Cardiac muscle cell (in vitro differentiated cells and primary cell): ENCODE measurements at places on chromosomes 3 and 15. TPM values are rescaled to one million over a fixed set of nuclear protein-coding genes. Genes with fewer than 3 reads are reported as not detected.

The CP gene
- polyA plus RNA-seq: not detected in 2 replicates

The EXD1 gene
- not detected in 2 replicates for polyA plus RNA-seq

The ZNF662 gene
- 0.04 TPM in 1 of 2 replicates, not detected in the other for polyA plus RNA-seq

The GPR15 gene
- polyA plus RNA-seq: not detected in 2 replicates

The HYAL1 gene
- polyA plus RNA-seq: 3.3 and 4.3 TPM in 2 replicates

DNA sequence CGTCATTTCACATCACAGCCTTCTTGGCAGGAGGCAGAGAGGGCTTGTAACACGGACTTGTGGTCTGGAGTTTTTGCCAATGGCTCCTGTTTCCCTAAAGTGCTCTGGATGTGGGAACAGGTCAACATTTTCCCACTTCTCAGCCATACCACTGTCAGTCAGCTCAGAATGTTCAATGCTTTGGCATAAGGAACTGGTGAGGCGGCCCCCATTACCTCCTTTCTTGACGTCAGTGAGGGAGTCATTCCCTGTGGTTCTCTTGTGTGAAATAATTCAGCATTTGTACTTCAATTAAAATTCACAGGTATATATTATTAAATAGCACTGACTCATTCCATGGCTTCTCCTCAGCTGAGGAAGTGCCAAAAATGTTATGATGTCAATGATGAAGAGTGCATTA, 167.1 kb downstream of the P3H2 start:
- no peaks in the 10 kb centered on the region for H3K27me3 ChIP-seq
- no peak overlapping the region for H3K27ac ChIP-seq
- no peaks in the 10 kb centered on the region for H3K4me1 ChIP-seq

- no peaks in the 10 kb centered on the region for H3K27me3 ChIP-seq
- DNase-seq: no peak
- no peak overlapping the region for H3K4me3 ChIP-seq
- H3K4me1 ChIP-seq: no peaks in the 10 kb centered on the region
- no peaks in the 10 kb centered on the region for H3K36me3 ChIP-seq
- no peak overlapping the region for H3K27ac ChIP-seq
Measured at GRCh38 chr15:40785814-40786213, 16.0 kb downstream of the C15orf62 start.

DNA sequence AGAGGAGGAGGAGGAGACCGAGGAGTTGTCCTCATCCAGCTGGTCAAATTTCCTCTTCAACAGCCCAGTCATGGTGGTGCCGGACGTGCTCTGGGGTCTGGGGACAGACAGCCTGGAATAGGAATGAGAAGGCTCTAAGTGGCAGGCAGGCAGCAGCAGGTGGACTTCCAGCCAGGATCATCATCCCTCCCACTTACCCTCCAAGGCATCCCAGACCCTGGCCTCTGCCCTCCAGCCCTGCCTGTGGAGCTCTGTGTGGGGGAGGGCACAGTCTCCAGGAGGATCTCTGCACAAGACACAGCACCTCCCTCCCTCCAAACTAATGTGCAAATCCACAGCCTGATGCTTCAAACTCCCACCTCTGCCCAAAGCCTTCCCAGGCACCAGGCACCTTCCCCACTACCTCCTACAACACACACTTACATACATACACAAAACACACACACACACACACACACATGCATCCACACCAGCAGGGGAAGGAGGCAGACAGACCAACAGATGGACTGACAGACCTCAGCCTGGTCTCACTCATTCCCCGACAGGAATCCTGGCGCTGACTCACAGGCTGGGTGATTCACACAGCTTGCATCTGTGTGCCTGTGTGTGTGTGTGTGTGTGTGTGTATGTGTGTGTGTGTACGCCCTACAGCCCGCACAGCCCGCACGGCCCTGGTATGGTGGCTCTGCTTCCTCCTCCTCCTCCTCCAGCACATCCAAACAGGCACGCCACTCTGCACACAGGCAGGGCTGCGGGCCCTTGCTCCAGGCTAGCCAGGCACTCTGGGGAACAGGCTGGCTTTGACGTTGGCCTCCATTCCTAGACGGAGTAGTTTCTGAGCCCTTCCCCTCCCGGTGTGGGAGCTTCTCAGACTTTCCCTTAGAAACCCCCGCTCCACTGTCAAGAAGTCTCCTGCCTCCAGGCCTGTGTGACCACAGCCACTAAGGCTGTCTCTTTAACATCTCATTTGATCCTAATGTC, 6.5 kb downstream of the CSRNP1 start:
- peak overlapping the region; percentile 76 for H3K27ac ChIP-seq
- H3K4me3 ChIP-seq: no peak overlapping the region
- peaks cover 35% of the 10 kb centered on the region for H3K36me3 ChIP-seq
- no peaks in the 10 kb centered on the region for H3K27me3 ChIP-seq
- H3K4me1 ChIP-seq: peaks cover 56% of the 10 kb centered on the region

- no peaks in the 10 kb centered on the region for H3K27me3 ChIP-seq
- no peaks in the 10 kb centered on the region for H3K36me3 ChIP-seq
- no peak overlapping the region for H3K4me3 ChIP-seq
Measured at GRCh38 chr3:141083836-141084649, 32.9 kb downstream of the SPSB4 start.

DNA sequence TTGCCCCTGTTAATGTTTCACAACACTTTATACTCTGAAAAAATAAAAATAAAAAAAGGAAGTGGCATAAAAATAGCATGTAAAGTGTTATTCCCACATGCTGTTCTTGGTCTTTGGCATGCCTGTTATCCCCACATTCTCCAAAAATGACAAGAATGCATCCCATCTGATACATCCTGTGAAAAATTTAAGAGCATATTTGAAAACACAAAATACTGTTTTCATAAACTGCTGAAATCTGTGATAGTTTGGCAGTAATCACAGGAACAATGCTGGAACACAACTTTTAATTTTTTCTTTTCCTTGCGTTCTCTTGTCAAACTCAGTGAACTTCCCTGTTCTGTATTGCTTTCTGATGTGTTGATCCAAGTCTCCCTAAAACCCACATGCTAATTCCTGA, 288.8 kb downstream of the ROBO2 start:
- H3K4me3 ChIP-seq: no peak overlapping the region
- no peaks in the 10 kb centered on the region for H3K4me1 ChIP-seq
- no peak for DNase-seq
- no peaks in the 10 kb centered on the region for H3K27me3 ChIP-seq
- no peak overlapping the region for H3K27ac ChIP-seq

GRCh38 chr3:4750306-4750968, 228.8 kb upstream of the BHLHE40 start:
- H3K4me3 ChIP-seq: no peak overlapping the region
- DNase-seq: no peak

- H3K36me3 ChIP-seq: no peaks in the 10 kb centered on the region
- peaks cover 4% of the 10 kb centered on the region for H3K4me1 ChIP-seq
- no peak for DNase-seq
- H3K4me3 ChIP-seq: peak overlapping the region; percentile 17
- H3K27ac ChIP-seq: no peak overlapping the region
Measured at GRCh38 chr3:122578069-122578740, 755 bp downstream of the PARP15 start.

GRCh38 chr15:52738311-52738710, 51.8 kb downstream of the ONECUT1 start:
- no peak overlapping the region for H3K4me3 ChIP-seq
- H3K27me3 ChIP-seq: no peaks in the 10 kb centered on the region
- DNase-seq: peak; percentile 15
- no peak overlapping the region for H3K27ac ChIP-seq
- H3K36me3 ChIP-seq: no peaks in the 10 kb centered on the region
- H3K4me1 ChIP-seq: no peaks in the 10 kb centered on the region

DNA sequence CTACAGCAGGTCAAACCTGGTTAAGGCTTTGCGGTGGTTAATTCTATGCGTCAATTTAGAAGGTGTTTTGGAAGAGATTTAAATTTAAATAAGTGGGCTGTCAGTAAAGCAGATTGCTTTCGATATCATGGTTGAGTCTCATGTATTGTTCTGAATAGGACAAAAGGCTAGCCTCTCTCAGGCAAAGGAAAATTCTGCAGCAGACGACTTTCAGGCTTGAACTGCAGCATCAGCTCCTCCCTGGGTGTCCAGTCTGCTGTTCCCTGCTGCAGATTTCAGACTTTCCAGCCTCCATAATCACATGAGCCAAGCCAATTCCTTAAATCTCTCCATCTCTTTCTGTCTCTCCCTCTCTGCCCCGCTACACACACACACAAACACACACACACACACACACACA, 143.2 kb downstream of the TUSC7 start:
- H3K36me3 ChIP-seq: no peaks in the 10 kb centered on the region
- no peaks in the 10 kb centered on the region for H3K4me1 ChIP-seq
- H3K4me3 ChIP-seq: no peak overlapping the region
- H3K27ac ChIP-seq: no peak overlapping the region
- no peaks in the 10 kb centered on the region for H3K27me3 ChIP-seq
- DNase-seq: no peak
